HFF-Myc (cell line): ENCODE measurements at places on chromosomes 2 and 18.
A peak's percentile ranks its signal among the peaks of the same experiment; 100 is the strongest.

- peak; percentile 74 for DNase-seq
Measured at GRCh38 chr2:37672104-37672869, 845 bp upstream of the CDC42EP3 start.

- DNase-seq, result peak; percentile 53
Measured at GRCh38 chr18:46946656-46947282, 29.4 kb downstream of the KATNAL2 start.

DNA sequence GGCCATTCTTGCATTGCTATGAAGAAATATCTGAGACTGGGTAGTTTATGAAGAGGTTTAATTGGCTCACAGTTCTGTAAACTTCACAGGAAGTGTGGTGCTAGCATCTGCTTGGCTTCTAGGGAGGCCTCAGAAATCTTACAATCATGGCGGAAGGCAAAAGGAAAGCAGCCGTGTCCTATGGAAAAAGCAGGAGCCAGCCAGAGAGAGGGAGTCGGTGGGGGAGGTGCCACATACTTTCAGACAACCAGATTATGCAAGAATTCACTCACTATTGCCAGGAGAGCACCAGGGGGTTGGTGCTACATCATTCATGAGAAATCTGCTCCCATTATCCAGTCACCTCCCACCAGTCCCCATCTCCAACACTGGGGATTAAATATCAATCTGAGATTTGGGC lies 64.1 kb downstream of the CPS1 start:
- DNase-seq, result no peak

DNA sequence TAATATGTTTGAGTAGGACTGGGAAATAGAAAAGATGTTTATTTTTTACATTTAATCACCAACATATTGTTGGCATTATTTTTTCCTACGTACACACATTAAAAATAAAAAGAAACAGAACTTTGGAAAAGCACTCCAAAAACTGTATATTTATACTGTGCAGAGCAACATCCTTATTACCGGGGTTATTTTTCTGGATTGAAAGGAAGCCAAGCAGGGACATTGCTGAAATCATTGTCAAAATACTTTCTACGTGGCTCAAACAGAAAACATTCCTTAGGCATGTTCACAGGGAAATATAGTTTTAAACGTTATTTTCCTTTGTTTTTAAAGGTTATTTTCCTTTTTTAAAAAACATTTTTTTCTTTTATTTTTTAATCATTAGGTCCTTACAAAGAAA lies 315.0 kb upstream of the SMIM21 start:
- no peak for DNase-seq

GRCh38 chr18:49178736-49179135 lies 228.0 kb upstream of the SMAD7 start:
- DNase-seq, result peak; percentile 19

- no peak for DNase-seq
Measured at GRCh38 chr2:174568425-174568824, 29.2 kb downstream of the WIPF1 start.

GRCh38 chr2:226943862-226944620 lies 108.2 kb downstream of the RHBDD1 start:
- DNase-seq, result no peak

- no peak for DNase-seq
Measured at GRCh38 chr2:2332381-2332780, 1.3 kb upstream of the MYT1L start.

- no peak for DNase-seq
Measured at GRCh38 chr2:16290311-16291020, 350.1 kb downstream of the MYCN start.
